CD4-positive, alpha-beta T cell treated with Interleukin-17A for 1 hour (primary cell): ENCODE measurements at places on chromosomes 16 and 17.
A peak's percentile ranks its signal among the peaks of the same experiment; 100 is the strongest.

- DNase-seq = no peak
These were observed 13.2 kb downstream of the CD300LG start for GRCh38 chr17:43860077-43860725.

- DNase-seq = no peak
These were observed 4.8 kb downstream of the SPHK1 start for GRCh38 chr17:76388966-76389888.

- DNase-seq = no peak
These were observed 10.0 kb downstream of the SOCS1 start for GRCh38 chr16:11245988-11246387.

DNA sequence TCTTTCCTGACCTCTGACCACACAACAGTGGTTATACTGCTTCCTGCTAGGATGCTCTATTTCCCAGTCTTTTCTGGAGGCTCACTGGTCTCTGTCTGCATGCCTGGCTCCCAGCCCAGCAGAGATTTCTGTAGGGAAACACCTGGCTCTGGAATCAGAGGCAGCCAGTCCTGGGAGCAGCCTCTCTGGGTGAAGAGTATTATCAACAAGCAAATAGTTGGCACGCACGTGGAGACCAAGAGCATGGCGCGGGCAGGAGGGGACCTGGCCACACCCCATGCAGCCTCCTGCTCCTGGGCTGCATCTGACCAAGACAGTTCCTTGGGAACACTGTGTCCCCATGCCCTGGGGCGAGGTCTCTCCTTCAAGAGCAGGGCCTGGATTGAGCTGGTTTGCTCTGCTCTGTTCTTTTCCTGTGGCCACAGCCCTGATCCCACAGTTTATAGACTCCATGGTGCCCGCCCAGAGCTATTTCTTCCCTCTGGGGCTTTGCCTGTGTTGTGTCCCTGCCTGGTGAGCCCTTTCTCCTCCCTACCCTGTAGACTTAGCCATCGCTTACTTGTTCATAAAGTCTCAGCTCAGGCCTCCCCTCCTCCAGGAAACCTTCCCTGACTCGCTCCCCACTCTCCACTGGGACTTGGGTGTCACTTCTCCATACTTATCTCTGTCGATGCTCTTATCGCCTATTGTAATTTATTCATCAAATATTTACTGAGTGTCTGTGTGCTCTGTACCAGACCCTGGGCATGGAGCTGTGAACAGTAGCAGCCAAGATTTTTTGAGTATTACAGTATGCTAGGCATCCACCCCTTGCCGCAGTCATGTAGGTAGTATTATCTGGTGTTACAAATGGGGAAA is 60.6 kb downstream of the SCNN1B start:
- DNase-seq = no peak

- no peak for DNase-seq
These were observed 1.0 kb downstream of the LMF1 start for GRCh38 chr16:969508-970385.

DNA sequence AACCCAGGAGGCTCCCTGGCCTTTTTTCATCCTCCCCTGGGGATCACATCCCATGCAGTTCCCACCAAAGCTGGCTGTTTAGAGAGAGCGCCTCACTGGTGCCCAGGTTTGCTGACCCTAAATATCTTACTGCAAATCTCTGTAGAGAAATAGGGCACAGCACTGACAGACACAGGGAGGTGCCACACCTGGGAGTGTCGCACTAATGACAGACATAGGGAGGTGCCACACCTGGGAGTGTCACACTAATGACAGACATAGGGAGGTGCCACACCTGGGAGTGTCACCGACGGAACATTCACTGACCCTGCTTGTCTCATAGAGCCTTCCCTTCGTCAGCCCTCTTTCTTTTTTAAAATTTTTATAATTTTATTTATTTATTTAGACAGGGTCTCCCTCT is 25.6 kb downstream of the UNK start:
- no peak for DNase-seq

DNA sequence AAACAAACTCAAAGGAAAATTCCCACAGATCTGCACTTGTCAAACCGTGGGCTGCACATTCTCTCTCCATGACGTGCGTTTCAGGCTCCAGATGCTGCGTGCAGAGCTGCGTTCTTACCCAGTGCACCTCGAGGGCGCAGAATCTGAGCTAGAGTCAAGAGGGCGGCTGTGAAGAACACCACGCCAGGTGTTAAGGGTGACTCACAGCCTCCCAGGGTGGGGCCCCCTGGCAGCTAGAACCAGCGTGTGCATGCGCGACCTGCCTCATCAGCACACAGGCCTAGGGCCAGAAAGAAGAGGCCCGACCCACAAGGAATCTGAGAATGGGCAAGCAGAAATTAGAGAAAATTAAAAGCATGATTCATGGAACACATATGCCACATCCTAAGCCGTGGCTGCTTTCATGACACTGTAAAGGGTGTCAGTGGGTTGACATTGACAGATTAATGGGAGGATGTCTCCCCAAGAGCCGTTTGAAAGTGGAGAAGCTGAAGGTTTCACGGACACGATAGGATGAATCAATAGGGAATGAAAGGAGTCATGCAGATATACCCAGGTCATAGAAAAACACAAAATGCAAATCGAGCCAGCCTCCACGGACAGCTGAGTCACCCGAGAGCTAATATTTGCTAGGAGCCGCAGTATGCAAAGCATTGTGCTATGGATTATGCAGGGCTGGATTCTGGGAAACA is 29.0 kb downstream of the MARCHF10 start:
- no peak for DNase-seq

GRCh38 chr17:57783338-57783742 is 38.2 kb upstream of the CCDC182 start:
- peak; percentile 69 for DNase-seq

- peak; percentile 84 for DNase-seq
These were observed 27.8 kb downstream of the TK2 start for GRCh38 chr16:66521951-66522771.
